ENCODE measurements at places on chromosomes 12 and 14.

DNA sequence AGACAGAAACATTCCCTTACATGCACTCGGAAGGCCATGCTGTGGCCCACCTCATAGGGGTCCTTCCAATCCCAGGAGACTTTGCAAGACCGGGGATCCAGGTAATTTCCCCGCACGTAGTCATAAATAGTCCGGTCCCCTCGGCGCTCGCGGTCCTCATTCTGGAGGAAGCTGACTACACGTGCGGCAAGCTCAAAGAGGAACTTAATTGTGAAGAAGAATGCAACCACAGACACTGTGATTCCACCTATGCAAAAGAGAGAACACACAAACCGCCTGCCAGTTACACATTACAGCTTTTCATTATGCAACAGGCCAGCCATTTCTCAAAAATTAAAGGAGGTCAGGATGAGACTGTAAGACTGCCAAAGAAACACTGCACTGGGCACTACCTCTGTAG, 28.4 kb downstream of the AREL1 start:
- DNase-seq, result no peak

- no peak for DNase-seq
Measured at GRCh38 chr12:40010899-40011774, 94.7 kb downstream of the SLC2A13 start.

GRCh38 chr14:92556255-92556741, 42.7 kb downstream of the RIN3 start:
- DNase-seq, result no peak

DNA sequence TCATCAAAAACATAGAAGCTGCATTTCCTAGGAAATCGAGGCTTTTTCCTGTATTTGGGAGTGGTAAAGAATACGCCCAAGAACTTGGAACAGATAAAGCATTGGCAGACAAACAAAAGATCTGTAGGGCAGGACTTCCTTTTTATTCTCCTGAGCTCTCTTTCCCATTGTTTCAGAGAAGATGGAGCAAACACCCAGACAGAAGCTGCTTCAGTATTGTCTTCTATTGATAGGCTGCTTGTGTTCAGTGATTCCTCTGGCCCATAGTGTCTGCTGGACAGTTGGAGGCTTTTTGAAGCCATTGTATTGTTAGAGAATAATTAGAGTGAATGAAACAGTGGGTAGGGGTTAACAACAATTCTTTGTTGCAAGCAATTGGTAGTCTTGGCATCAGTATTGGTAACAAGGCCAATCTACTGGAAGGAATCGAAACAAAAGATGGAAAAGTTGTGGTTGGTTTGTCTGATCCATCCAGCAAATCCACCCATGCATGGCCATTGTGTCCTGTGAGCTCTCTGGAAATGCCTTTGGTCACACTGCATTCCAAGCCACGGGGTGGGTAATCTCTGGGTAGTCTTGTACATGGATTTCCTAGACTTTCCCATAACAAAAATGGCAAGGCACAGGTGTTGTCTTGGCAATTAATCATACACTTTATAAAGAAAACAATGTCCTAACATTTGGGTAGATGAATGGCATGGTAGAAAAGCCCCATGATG, 424.8 kb downstream of the RAD51B start:
- DNase-seq, result no peak

Measured in activated T-cell treated with anti-CD3 and anti-CD28 coated beads, Interleukin-2, amount 50 U/mL, for 24 hours (primary cell).